NCI-H526 (cell line): ENCODE measurements at places on chromosomes 2 and 18.

GRCh38 chr2:240731178-240731545 lies 39.5 kb downstream of the AQP12A start:
- no peak for DNase-seq

DNA sequence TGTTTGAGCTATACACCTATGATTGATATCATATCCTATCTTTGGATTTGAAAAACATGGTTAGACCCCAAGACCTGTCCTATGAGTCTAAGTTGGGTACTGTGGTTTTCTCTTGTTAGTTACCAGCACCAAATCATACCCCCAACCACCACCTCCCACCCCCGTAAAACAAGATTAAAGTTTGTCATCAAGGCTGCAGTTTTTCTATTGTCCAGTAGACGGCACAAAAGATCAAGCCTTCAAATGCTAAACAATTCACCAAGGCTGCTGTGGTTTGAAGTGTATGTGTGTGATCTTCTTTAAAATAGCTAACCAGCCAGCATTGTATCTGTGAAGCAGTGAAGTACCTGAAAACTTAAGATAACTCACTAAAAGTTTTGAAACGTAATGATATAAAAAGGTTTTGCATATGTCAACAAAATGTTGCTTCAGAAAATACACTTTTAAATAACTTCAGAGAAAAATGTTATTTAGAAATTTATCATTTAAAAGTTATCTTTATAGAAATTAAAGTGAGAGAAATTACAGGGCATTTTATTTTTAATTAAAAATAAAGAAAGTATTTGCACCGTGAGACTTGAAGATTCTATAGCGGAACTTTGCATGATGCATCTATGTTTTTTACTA lies 5.8 kb upstream of the MEIS1 start:
- peak; percentile 80 for DNase-seq

DNA sequence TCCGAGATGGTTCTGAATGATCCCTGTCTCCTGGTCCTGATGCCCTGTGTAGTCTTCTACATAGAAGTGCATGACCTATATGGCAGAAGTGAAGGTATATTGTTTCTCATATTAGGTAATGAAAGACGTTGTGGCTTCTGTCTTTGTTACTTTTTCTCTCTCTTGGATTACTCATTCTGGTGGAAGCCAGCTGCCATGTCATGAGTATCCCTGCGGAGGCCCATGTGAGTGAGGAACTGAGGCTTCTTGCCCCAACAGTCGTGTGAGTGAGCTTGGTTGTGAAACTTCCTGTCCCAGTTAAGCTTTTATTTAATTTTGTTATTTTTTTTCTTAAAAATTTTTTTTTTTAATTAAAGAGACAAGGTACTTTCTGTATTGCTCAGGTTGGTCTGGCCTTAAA lies 134.7 kb downstream of the UBR3 start:
- no peak for DNase-seq

DNA sequence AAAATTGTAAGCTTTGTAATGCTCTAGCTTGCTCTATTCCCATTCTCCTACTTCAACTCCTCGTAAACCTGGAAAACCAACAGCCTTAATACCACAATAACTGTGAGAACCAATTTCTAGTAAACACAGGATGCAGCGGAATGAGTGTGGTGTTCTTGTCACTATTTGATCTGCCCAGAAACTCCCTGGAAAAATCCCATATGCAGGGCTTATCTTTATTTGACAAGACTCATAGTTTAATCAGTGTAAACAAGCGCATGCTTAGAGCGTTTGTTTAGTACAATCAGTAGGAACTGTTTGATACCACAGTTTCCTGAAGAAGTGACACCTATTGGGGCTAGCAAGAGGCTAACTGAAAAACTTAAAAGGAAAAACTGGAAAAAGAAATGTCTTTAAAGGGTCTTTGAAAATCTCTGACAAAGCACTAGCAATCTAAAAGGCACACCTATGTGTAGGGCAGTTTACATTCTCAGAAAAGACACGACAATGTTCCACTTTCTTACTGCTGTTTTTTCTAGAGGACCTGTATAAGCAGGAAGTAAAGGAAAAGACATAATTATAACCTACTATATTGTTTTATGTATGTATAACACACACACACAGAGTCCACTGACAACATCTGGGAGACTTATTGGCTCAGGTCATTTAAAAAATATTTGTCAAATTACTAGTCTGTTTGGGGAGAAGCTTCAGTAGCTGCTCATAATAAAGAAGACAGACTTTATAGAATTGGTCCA lies 241.4 kb upstream of the KLHL14 start:
- DNase-seq, result no peak

DNA sequence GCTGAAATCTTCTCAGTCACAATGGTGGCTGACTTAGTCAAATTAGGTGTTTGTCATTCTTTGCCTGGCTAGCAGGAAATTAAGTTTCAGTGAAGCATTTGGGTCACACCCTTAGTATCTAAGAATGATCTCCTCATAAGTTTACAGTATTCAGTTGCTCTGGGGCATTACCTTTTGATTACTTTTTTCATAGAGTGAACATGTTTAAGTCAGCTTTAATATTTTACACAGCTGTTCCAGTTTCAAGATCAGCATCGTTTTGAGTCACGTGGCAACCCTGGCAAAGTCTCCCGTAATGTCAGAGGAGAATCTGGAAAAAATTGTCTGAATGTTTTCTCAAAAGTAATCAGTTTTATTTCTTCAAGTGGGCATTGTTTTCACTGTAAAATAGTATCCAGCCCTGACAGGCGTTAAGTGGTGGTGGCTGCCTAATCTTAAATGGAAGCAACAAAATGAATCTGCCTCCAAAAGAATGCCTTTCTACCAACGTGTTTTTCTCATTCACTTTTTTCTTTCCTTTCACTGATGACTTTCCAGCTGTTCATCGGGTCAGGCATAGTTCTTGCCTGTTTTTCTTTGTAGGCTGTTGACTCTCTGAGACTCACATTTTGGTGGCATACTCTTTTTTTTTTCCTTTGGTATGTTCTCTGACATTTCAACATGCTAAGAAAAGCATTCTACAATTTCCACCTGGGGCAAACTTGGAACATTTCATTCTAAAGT lies 319.6 kb upstream of the TCF4 start:
- DNase-seq, result peak; percentile 46

DNA sequence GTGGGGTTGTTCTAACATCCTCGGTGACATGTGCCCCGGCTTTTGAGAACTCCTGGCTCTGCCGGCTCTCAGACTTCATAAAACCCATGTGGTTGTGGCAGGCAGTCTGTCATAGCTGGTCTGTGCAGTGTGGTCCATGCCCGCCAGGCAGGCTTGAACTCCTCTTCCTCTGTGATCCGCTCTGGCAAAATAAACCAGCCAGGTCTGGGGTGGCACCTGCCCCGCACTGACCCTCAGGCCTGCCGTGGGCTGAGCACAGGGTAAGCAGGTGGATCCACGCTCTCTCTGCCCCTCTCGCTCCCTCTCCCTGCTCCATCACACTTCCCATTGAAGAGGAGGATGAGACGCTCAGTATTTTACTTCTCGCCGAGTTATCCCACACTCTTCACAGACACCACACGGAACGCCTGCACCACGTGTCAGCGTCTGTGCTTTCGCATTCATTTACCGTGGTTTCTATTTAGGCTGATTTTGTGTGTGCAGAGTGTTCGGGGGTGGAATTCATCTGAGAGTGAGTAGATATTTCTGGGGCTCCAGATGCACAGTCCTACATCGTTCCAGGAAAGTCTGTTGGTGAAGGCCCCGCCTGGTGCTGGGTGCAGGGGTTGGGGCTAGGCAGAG lies 56.4 kb downstream of the RTP5 start:
- no peak for DNase-seq

- DNase-seq, result no peak
These were observed 40.6 kb downstream of the SDC1 start for GRCh38 chr2:20184067-20184938.

DNA sequence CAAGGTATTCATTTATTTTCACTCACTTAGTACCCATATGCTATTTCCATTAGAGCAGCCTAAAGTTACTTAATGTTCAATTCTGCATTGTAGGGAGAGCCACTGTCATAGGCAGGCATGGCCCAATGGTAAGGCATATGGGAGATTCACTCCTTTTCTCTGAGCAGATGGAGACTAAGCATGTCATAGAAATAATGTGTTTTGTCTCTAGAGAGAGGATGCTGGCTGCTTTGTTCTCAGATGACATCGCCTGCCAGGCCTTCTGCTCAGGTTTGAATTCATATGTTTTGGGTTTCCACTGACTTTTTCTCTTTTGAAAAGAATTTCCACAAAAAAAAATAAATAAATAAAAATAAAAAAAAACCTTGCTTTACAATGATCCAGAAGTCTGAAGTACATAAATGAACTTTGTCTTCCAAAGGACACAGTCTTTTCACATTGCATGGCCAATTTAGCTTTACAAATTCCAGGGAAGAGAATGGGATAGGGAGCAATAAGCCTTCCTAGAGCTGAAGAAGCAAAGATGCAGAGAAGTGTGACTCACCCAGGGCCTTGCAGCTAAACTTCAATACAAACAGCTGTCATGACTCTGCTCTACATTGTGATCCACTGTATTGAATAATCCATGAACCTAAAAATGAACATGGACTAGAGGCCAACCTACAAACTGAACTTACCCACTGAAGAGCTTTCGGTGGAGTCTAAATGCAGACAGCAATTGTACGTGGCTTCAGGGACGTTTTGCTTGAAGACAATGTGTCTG lies 422.5 kb downstream of the CMPK2 start:
- DNase-seq, result no peak

GRCh38 chr2:28948160-28948559 lies 32.9 kb upstream of the TOGARAM2 start:
- no peak for DNase-seq

GRCh38 chr2:170930131-170930990 lies 1.3 kb downstream of the GORASP2 start:
- peak; percentile 69 for DNase-seq

- DNase-seq, result no peak
These were observed 22.4 kb upstream of the SSB start for GRCh38 chr2:169776252-169776761.

GRCh38 chr2:176039375-176039774 lies 37.3 kb upstream of the LNPK start:
- DNase-seq, result no peak

- DNase-seq, result no peak
These were observed 353.9 kb downstream of the CYRIA start for GRCh38 chr2:16311521-16312440.

DNA sequence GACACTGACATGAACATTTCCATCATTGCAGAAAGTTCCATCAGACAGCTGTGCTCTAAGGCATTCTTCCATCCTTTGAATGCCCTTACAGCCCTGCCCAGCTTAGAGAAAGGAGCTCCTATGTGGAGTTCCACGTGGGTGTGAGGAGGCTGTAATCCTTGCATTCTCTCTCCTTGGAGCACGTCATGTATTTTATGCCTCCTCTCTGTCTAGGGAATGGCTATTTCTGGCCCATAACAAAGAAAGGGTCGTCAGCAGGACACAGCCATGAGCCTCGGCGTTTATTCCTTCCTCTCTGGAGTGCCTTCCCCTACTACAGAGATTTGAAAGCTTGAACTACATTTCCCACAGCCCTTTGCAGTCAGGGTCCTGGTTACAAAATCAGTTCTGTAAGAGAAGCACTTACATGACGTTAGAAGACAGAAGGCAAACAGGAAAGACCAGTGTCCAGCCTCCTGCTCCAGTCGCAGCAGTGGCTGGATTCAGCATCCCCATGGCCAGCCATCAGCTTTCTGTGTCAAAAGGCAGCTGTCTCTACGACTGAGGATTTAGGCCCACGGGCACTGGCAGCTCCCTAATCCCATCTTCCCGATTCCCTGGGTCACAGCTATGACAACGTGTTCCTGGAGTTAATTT lies 234.9 kb downstream of the TFCP2L1 start:
- DNase-seq, result no peak

DNA sequence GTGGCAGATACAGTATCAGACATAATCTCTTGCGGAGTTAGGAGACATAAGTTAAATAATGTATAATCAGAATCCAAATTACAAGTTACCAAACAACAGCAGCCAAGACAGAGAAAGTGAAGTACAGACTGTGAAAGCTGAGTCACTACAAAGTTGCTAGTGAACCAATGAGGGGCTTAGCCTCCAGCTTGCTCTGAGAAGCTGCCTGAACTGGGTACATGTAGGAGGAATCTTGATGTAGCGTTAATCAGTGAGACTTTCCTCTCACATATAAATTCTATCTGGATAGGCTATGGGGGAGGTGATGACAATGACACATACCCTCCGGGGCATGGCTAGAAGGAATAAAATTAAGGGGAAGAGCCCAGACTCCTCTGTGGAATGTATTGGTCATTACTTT lies 1234.3 kb upstream of the DDX18 start:
- no peak for DNase-seq

DNA sequence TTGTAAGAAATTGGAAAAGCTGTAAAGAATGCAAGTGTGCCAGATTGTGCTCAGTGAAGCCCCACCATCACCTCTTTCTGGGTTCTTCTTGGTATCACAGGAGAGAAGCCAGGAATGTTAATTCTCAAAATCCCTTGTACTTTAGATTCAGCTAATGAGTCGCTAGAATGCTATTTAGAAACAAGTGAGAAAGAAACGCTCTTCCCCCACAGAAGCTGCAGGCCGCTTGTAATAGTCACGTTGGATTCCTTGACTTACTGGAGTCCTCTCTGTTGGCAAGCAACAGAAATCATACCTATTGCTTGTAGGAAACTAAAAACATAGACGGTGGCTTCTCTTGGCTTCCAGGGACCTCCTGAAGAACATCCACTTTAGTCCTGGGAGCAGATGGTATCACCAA lies 375.6 kb upstream of the LRATD1 start:
- DNase-seq, result no peak

DNA sequence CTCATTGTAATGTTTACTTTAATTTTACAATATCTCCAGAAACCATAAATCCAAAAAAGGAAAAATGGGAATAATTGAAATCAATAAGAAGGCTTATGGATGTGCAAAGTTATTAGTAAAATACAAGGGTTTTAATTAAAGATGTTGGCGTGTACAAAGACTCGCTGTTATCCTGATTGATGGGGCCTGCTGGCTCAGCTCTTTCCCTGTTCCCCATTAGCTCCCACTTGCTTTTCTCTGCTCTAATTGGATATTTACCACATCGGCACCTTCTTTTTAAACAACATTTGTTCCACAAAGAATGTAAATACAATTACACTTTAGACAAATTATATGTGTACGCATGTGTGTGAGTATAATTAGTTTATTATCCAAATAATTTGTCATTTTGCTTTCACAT lies 796.6 kb downstream of the ERBB4 start:
- DNase-seq, result no peak

GRCh38 chr2:130156624-130157004 lies 11.7 kb upstream of the CCDC74B start:
- DNase-seq, result no peak

- DNase-seq, result no peak
These were observed 29.4 kb upstream of the SNED1 start for GRCh38 chr2:240968731-240969624.

- DNase-seq, result no peak
These were observed 39.0 kb downstream of the AQP12A start for GRCh38 chr2:240730501-240731177.

DNA sequence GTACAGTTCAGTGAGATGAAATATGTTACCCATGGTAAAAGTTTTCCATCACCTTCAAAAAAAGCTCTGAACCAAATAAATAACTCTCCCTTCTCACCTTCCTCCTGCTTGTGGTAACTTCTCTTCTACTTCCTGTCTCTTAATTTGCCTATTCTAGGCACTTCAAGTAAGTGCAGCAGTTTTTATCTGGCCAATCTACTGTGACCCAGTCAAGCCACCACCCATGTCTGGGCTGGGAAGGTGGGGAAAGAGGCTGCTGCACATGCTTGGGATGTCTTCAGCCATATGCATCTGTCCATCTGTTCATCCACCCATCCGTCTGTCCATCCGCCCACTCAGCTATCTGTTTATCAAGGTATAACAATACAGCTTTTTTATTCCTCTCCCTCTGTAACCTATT lies 31.6 kb downstream of the ZNF532 start:
- no peak for DNase-seq
